ENCODE measurements at places on chromosomes 5 and 9.

GRCh38 chr5:77430726-77431125 is 61.4 kb downstream of the WDR41 start:
- no peak for DNase-seq

- DNase-seq, result no peak
Observed at GRCh38 chr9:129146441-129146941, 31.6 kb downstream of the IER5L start.

DNA sequence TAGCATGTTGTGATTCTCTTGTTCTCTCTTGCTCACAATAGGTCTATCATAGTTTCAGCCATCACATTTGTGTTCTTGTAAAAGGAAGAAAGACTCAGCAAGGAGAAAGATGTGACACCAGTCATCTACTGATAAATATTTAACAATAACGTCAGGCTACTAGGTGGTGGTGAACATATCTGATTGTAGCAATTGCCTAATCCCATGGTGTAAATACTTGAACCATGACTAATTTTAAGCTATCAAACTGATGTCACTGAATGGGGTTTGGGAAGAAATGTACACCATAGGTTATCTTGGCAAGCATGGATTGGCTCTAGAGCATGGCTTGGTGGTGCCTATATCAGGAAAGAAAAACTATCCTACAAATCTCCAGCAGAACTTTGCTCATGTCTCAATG is 16.6 kb downstream of the DMRTA1 start:
- DNase-seq, result no peak

- no peak for DNase-seq
Observed at GRCh38 chr9:36424289-36425055, 24.4 kb upstream of the RNF38 start.

DNA sequence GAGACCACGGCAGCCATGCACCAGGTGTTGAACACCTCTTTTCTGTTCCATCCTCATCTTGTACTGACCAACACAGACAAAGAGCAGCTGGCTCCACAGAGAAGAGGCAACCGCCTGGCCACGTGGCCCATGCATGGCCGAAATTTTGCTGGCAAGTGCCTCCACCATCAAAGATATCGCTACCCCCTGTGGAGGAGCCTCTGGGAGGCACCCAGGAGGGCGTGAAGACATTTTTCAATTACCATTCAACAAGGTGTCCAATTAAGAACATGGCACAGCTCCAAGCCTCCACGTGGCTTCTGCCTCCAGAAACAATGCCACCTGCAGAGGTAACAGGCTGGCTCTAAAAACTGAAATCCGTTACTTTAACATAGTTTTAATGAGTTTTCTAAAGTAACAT is 54.4 kb upstream of the CKS2 start:
- no peak for DNase-seq

DNA sequence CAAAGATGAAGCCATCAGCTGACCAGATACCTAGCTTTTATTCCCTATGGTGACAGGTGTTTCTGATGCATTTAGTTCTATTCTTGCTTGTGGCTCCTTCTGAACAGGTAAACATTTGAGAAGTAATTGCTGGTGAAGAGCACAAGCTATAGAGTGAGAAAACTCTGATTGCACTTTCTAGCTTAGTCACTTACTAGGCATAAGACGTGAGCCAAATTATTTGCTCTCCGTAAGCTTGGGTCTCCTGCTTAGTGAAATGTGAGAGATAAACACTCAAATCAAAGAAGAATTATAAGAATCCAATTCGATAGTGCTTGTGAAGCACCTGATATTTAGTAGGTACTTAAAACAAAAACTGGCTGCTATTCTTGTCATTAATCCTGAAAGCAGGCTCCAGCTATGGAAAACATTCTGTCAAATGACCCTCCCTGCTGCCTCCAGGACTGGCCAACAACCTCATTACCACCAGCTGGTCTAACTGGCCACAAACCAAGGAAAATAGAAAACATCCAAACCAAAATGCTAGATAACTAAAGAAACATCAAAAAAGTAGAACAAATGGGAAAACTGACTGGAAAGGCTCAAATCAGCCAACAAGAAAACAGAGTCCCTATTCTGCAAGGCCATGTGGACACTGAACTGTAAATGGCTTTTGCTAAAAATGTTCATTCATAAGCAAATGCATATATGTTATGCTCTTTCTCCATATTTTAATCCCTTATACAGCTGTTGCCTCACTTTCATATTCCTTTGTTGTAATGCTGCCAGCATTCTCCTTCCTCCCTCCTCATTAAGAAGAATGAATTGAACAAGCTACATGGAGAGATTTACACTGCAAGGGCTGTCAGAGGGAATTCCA is 616.1 kb downstream of the DTWD2 start:
- DNase-seq, result no peak

DNA sequence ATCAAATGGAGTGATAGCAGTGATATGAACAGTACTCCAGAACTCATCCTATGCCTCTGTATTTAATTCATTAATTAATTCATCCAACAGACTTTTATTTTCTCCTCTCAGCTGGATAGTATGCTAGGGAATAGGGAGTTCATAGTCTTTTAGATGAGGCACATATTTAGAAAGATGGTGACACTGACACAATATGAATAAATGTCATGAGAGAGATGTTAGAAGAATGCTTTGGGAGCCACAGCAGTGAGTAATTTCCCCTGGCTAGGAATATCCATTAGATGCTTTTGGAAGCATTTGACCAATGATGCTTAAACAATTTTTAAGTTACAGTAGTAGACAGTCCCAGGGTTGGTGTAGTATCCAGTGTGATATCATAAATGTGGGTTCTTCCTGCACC is 428.7 kb upstream of the SGCD start:
- DNase-seq, result no peak

- DNase-seq, result no peak
Observed at GRCh38 chr9:94612071-94612470, 18.4 kb upstream of the FBP2 start.

DNA sequence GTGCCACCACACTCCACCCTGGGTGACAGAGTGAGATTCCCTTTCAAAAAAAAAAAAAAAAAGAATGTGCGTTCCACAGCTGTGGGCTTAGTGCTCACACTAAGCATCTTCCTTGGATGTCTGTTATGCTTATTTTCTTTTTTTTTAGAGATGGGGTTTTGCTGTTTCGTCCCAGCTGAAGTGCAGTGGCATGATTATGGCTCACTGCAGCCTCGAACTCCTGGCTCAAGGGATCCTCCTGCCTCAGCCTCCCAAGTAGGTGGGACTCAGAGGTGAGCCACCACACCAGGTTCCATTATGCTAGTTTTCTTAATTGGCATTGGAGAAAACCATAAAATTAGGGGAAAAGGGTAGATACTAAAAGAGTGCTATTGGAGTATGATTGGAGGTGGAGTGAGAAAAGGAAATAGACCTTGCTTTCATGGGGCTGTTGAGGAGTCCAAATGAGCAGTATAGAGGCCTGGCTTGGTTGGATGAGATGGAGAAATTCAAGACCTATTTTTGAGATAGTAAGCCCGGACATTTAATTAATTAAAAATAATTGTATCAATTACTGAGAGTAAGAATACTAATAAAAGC is 978 bp upstream of the BRD3OS start:
- DNase-seq, result no peak

DNA sequence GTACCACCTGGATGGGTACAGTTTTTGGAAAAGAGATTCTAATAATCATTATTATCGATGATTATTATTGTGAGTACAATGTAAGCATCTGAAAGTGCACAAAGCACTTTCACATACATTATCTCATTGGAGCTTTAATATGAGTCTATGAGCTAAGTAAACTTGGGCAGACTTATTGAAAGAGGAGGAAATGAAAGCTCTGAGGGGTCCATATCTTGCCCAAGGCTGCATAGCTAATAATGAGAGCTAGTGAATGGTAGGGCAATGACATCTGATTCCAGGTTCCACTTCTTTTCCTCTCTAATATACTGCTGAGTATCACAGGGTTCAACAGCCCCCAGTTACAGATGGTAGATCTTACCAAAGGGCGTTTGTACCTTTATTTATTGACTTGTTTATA is 26.1 kb downstream of the TIMD4 start:
- DNase-seq, result no peak

- DNase-seq, result peak; percentile 47
Observed at GRCh38 chr5:137629646-137630045, 106.2 kb downstream of the KLHL3 start.

GRCh38 chr5:125659316-125660023 is 763.7 kb upstream of the GRAMD2B start:
- DNase-seq, result no peak

DNA sequence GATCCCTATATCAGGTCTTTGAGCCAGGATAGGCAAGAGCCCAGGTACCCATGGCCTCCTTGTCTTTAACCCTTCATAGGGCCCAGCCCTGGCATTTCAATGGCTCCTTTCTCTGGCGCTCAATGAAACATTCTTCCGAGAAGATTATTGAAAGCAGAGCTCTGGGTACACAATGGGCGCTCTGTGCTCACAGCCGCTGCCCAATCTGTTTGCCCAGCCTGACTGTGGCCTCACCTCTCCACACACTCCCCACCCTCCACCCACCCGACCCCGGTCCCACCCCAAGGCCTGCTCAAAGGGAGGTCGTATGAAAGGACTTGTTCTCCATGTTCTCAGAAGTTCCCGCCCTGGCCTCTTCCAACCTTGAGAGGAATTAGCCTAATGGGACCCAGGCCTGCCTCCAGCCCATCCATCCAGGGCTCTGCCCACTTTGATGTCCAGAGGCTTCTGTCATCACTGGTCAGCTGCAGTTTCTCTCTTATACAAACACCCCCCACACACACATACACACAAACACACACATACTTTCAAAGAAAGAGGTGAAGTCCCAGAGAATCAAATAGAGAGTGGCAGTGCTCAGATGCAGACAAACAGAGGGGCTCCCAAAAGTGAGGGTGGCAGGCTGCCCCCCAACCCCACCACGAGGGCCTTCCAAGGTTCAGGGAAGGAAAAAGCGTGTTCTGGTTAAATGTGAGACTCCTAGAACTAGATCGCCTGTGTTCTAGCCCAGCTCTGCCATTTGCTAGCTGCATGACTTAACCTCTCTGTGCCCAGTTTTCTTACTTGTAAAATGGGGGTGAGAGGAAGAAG is 5.1 kb upstream of the ARSI start:
- no peak for DNase-seq

DNA sequence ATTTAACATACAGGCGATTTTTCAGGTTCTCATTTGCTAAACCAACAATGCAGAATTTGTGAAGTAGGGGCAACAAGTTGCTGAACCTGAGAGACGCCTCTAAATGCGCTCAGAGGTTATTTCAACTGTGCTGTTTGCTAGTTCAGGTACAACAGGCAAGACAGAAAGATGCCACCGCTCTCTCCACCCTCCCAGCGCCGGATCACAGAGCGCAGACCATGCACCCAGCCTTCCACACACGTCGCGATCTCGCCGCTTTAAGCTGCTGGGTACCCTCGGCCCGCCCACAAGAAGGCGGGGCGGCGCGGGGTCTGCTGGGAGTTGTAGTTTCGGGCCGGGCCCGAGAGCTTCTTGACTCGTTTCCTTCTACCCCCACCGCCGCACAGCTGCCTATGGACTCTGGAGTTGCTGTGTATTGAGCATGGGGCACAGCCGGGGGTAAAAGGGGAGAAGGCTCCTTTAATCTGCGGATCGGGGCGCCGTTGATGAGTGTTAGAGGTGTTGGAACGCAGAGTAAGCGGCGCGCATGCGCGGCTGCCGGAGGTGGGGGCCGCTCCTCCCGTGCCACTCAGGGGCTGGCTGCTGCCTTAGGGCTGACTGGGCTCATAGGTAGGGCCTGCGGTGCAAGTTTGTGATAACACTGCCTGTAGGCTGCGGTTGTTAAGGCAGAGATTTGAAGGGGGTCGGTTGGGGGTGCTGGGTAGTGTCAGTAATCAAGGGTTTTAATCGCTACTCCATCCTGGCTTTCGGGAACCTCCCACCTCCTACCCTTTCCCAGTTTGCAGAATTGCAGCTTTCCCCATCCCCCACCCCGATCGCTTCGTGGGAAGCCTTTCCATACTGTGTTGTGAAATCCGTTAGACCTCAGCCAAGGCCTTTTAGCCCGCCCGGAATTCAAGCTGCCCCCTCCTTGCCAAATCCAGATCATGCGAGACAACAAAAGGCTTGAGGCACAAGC is 40.3 kb upstream of the ABCA1 start:
- peak; percentile 81 for DNase-seq

DNA sequence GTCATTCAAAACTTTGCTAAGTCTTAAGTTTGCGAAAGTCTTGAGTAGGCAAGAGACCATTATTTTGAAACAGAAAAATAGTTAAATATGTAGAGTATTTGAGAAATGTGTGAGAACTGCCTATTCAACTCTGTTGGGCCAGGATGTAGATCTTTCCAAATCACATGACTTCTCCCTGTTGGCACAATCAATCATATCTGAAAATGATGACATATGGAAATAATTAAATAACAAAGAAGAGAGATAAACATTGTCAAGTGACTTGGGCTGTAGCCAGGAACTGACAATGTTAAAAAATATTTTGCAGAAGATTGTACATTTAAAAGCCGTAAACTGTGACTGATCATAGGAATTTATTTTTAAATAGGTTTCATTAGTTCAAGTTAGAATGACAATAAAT is 104.6 kb upstream of the IL6ST start:
- DNase-seq, result no peak

DNA sequence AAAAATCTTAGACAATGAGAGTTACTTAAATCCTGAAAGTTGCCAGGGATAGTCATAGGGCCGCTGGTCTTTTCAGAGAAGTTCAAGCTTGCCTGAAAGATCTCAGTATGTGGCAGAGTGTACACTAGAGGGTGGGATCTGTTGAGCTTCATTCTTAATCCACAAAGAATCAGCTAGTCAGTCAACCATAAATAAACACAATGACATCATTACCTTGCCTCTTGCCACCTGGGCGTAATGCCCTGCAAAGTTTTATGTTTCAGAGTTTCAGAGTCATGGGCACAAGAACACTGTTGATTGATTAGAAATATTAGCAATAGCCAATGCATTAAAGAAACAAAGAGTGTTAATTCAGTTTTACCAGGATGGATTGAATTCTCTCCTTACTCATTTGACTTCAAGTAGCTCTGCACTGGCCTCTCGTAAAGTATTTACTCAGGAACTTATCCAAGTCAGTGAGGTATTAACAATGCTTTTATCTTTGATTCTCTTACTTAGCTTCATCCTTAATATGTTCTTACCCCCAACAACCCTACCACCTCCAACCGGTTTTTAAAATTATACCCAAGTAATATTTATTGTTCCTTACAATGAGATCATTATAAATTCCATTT is 14.3 kb upstream of the ANXA1 start:
- no peak for DNase-seq

- no peak for DNase-seq
Observed at GRCh38 chr9:13279284-13280141, at the start of gene MPDZ. MPDZ (minus strand) TSS chr9:13279692; CDS start chr9:13250315, 29,377 bp downstream.

All from CD14-positive monocyte (primary cell).